Activated CD4-positive, CD25-positive, alpha-beta regulatory T cell treated with anti-CD3 and anti-CD28 coated beads, Interleukin-2, amount 50 U/mL, for 16 hours (primary cell): ENCODE measurements at places on chromosomes 4 and X.

- DNase-seq: no peak
Measured at GRCh38 chr4:164293743-164294142, 460.2 kb upstream of the SMIM31 start.

GRCh38 chr4:87241336-87241735 lies 20.9 kb upstream of the KLHL8 start:
- DNase-seq: no peak

DNA sequence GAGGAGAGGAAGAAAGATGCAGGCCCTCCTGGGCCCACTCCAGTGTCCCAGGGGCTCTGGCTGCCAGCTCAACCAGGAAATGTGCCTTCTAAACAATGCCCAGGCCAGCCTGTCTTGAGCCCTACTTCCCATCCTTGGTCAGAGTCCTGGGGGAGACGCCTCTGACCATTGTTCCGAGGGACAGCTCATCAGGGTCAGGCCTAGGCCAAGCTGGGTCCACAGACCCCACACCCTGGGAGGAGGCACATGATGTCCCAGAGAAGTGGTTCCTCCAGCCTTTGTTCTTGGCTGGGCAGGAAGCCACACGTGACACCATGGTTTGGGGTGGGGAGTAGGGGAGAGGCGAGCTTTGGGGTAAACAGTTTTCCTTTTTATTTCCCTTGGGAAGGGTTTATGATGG lies 102.5 kb downstream of the EFNB1 start:
- DNase-seq: no peak

- DNase-seq: no peak
Measured at GRCh38 chr4:86924811-86925210, 10.0 kb upstream of the AFF1 start.

DNA sequence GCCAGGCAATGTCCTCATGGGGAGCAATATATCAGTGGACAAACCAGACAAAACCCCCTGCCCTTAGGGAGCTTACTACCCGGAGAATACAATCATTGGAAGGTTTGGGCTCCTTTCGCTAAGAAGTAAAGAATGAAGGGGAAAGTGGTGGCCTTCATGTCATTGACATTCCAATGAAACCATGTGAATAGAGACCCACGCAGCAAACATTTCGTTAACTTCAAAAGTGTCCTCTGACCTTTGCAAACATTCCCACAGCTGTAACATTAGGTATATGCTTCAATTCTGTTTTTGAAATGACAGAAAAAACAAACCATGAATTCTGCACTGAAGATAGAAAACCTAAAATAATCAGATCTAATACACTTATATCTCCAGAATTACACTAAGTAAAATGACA lies 7.0 kb downstream of the ATP8A1 start:
- no peak for DNase-seq

GRCh38 chrX:45479835-45480422 lies 279.3 kb upstream of the DIPK2B start:
- DNase-seq: no peak

GRCh38 chr4:141977433-141977832 lies 341.1 kb downstream of the IL15 start:
- no peak for DNase-seq

DNA sequence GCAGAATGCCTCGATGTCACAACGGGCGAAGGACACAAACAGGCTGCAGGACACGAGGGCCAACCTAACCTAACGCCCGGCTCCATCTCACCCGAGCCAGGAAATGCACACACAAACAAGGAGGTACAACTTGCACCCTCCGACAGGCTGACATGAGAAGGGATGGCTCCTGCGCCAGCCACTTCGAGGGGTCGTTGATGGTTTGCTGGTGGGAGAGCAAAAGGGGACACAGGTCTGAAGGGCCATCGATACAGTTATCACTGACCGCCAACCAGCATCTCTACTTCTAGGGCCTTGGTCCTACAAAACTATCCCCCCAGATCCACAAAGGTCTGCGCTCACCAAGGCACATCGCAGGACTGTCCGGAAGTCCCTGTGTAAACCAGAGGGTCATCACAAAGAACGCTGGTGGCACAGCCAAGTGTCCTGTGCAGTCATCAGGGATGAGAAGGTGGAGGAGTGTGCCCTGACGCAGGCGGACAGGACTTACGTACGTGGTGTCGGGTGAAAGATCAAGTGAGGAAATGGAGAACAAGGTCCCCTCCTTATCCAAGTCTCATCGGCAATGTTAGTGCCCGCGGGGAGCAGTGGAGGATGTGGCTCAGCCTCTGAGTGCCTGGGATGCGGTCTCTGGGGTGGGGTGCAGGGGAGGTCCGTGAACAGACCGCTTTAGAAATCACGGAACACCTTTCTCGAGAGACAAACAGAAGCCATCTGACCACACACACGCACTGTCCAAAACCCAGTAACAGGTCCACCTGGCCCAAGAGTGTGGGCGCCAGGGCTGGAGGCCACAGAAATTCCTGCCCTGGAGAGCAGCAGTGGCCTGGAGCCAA lies 7.0 kb downstream of the MXD4 start:
- no peak for DNase-seq

- no peak for DNase-seq
Measured at GRCh38 chr4:2786794-2787229, 6.1 kb upstream of the SH3BP2 start.

DNA sequence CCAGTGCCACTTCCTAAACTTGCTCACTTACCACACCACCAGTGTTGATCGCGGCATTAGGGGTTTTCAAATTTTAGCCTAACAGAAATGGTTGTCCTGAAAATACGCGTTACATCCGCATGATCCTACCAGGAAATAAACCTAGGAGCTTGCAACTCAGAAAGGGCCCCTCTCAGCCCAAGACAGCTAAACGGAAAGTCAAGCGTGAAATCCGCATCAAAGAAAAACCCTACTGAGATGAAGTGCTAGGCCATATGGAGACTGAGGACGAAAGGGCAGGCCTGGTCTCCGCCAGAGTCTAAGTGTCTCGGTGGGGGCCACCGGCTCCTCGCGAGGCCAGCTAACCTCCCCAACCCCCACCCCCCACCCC lies 626 bp downstream of the YTHDC1 start:
- DNase-seq: no peak

- no peak for DNase-seq
Measured at GRCh38 chr4:1331591-1332353, 15.2 kb upstream of the UVSSA start.

DNA sequence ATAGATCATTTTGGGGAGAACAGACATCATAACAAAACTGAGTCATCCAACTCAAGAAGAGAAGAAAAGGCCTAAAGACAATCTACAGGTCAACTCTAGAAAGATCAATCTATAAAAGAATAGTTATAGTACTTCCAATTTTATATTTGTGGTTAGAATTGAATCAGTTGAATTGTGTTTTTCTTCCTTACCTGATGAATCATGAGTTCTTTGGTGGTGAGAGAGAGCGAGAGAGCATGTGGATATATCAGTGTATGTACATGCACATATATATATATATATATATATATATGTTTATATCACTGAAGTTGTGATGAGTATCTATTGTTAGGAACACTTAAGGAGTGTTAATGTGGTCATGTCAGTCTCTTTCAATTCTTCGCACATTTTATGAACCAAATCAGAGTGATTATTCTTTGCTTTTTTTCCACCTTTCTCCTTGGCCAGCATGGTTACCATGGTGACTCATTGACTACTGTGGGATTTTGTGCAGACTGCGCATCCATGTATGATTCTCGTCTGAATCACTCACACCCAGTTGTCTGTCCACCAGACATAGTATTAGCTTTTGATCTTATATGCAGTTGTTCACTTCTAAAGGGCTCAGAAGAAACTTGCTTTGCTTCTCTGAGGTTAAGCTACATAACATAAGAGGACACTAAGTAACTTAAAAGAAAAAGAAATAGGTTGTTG lies 90.4 kb upstream of the RAB40AL start:
- DNase-seq: no peak

DNA sequence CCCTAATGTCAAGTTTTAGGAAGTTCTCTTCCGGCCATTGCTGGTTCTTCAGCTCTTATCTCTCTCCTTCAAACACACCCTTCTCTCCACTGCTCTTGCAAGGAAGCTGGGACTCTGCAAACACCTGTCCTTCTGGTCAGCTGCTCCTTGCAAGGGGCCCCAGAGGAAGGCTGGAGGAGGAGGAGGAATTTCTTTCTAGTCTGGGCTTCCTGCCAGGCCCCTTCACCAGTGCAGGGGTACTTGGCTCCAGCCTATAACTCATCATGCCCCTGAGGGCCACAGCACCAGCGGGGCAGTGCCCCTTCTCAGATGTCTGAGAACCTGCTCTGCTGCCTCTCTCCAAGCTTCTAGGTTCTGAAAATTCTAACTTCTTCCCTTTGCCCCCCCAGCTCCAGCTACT lies 46.7 kb downstream of the REELD1 start:
- DNase-seq: no peak

DNA sequence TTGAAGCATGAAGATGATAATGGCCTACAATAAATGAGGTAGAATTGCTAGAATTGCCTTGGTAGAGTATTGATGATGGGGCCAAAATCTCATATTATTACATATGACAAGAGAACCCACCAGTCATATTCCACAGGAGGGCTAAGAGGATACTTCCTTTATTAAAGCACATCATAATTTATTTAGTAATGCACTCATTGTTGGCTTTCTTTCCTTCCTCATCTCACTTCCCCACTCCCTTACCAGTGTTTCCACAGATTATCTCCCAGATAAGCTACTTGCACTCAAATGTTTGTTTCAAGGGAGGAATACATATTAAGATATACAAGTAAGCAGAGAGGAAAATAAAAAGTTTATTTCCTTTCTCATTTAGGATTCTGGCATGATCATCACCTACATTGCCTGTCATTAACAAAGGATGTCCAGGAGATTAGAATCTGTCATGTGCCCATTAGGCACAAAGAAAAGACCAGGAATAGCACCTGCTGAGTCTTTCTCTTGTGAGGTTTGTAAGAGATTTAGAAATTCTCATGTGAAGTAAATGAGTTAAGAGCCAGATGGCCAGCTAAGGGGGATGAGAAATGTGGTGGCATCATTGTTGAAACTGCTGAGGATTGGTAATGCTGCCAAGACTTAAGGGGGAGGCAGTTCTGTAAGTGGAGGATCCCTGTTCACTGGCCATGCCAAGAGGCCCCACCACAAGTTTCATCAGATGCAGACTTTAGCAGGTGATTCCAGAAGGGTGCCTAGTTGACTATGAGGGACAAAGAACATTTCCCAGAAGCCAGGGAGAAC lies 52.4 kb upstream of the PRDM8 start:
- no peak for DNase-seq

DNA sequence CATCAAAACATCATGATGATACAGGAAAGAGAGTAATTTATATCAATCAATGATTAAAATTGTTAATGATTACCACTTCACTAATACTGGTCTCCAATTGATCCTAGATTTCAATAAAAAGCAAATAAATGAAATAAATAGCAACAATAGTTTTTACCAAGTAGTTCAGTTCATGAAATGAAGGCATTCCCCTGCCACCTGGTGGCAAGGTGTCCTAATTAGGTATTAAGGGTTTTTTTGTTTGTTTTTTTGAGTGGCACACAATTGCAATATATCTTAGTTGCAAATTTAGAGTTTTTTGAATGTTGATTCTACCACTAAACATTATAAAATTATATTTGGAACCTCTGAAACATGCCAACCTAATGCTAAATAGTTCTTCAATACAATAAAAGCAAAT lies 157.4 kb upstream of the PDE5A start:
- no peak for DNase-seq

GRCh38 chr4:7649741-7650531 lies 215.2 kb upstream of the PSAPL1 start:
- no peak for DNase-seq

DNA sequence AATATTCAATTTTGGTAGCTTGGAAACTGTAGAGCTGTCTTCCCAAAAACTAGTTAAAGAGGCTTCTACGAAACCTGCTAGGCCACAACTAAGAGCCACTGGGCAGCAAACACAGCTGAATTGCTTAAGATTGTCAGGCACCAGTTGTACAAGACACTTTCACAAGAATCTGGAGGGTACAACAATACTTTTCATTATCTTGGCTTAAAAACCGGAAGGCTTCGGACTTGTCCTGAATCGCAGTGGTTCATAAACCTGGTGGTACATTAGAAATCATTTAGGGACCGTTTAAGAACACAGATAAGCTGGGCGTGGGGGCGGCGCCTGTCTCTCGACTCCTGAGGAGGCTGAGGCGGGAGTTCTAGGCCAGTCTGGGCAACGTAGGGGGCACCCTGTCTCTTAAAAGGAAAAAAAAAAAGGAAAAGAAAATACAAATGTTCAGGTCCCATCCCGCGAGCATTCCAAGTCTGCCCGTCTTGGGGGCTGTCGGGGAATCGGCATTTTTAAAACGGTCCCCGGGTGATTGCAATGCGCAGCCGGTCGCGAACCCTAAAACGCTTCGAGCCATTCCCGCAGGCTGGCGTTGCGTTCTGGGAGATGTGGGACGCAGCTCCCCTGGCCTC lies 763 bp downstream of the PYURF start:
- DNase-seq: no peak

- DNase-seq: no peak
Measured at GRCh38 chr4:16728849-16729248, 169.6 kb downstream of the LDB2 start.

GRCh38 chrX:150692296-150692695 lies 900 bp upstream of the MTMR1 start:
- DNase-seq: no peak

DNA sequence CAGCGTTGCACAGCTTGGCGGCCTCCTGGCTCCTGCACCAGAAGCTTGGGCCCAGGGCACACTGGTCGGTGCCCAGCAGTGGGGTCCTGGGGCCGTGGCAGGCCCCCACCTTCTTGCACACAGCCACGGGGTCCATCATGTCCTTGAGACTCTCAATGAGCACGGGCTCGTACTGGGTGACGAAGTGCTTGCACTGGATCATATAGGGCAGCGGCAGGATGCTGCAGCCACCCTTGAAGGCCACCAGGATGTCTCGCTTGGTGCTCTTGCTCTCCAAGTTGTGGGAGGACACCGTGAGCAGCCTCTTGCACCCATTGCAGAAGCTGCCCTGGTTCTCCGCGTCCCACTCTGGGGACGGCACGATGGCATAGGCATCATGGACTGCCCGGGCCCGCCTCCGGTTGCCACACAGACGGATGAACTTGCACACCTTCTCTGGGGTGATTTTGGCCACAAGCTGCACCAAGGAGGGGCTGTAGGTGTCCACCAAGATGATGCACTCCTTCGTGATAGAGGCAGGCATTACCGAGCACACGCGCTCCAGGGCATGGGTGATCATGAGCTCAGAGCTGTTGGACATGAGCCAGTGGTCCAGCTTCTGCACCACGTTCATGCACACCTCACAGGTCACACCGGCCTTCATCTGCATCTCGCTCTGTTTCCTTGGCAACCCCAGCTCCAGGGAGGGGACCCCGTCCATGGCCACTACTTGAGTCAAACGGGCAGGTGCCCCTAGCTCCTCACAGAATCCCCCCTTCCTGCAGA lies 1.2 kb downstream of the PSAPL1 start:
- no peak for DNase-seq

GRCh38 chrX:1390621-1391369 lies 1.1 kb downstream of the SLC25A6 start:
- no peak for DNase-seq

GRCh38 chr4:140947506-140947905 lies 185.8 kb downstream of the RNF150 start:
- no peak for DNase-seq

GRCh38 chr4:23855912-23856605 lies 33.8 kb downstream of the PPARGC1A start:
- no peak for DNase-seq
